Stimulated activated CD8-positive, alpha-beta memory T cell treated with anti-CD3 and anti-CD28 coated beads, Interleukin-2, amount 100 ng/mL, for 1 hour (primary cell): ENCODE measurements at places on chromosomes 3 and 15.

GRCh38 chr3:56851966-56852884 lies 50.5 kb upstream of the ARHGEF3 start:
- no peak for DNase-seq

- DNase-seq, result no peak
Observed at GRCh38 chr3:181729341-181729869, 17.7 kb downstream of the SOX2 start.

DNA sequence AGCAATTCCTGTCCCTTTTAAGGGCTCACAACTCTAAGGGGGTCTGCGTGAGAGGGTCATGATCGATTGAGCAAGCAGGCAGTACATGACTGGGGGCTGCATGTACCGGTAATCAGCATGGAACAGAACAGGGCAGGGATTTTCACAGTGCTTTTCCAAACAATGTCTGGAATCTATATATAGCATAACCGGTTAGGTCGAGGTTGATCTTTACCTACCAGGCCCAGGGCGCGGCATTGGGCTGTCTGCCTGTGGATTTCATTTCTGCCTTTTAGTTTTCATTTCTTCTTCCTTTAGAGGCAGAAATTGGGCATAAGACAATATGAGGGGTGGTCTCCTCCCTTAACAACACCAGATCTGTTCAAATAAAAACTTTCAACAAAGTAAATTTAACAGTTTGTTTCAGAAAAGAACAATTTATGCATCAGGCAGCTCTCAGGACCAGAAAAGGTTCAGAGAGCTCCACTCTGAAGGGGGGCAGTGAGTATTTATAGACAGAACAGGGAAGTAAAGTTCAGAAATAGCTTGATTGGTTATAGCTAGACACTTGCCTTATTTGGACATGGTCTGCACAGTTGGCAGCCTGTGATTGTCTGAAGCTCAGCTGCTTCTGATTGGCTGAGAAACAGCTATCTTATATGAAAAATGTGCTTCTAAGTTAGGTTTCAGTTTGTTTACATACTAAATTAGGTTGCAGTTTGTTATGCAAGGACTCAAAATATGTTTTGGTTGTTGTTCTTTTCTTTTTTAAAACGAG lies 17.2 kb upstream of the B4GALT4 start:
- DNase-seq, result no peak

DNA sequence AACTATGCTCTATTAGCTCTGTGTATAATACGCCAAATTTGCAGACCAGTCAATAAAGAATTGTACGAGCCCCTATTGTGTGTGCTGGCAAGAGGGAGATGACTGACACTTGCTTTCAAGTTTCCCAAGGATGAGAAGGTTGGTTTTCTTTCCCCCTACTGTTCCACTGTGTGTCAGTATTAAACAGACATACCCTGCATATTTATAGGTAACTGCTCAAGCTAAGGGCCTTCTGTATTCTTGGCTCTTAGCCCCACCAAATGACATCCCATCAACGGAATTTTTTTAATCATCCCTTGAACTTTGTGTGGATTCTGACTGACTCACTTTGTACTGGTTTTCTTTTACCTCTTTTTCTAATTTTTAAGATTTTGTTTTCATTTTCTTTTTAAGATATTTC lies 60.6 kb upstream of the GYG1 start:
- DNase-seq, result no peak

- no peak for DNase-seq
Observed at GRCh38 chr3:74592359-74592758, 22.1 kb downstream of the CNTN3 start.
